ENCODE measurements at places on chromosomes 13 and 19.

GRCh38 chr13:112444416-112445399, 68.6 kb downstream of the SPACA7 start:
- no peak for DNase-seq

DNA sequence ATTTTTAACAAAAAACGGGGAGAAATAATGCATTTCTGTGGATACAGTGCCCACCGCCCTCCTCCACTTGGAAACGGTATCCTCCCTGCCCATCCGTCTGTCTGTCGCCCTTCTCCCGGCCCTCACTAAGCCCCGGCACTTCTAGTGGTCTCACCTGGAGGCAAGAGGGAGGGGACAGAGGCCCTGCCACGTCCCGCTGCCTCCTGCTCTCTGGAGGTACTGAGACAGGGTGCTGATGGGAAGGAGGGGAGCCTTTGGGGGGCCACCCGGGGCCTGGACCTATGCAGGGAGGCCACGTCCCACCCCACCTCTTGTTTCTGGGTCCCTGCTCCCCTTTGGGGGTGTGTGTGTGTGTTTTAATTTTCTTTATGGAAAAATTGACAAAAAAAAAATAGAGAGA, 3.0 kb upstream of the HAMP start:
- no peak for DNase-seq

- no peak for DNase-seq
Observed at GRCh38 chr13:32748305-32748704, 162.1 kb downstream of the PDS5B start.

GRCh38 chr19:18699403-18700054, 16.0 kb downstream of the CRTC1 start:
- no peak for DNase-seq

DNA sequence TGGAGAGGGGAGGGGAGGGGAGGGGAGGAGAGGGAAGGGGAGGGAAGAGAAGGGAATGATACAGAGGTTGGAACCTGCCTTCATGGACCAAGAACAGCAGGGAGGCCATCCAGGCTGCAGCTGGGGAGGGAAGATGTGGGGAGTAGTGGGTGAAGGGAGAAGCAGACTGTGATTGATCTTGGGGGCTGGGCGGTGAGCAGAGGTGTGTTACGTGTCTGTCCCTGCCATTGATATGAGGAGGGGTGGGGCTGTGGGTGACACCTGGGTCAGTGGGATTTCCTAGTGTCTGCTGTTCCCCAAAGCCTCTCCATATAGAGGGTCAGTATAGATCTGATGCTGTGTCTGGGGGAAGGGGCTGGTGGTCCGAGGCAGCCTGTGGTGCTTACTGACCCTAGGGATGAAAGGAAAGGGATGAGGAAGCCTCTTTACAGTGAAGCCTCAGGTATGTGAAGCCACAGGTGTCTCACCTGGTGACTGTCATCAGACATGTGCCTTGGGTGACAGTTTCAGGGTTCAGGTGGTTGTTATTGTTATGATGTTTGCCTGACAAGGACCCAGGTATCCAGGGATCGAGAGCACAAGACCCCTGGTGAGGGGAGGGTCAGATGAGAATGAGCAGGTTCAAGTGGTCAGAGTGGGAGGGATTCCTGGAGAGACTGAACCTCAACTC, 18.7 kb upstream of the CEACAM1 start:
- no peak for DNase-seq
